Activated T-helper 1 cell treated with anti-CD3 and anti-CD28 coated beads, Interleukin-12 subunit alpha, Interleukin-12 subunit beta, Interleukin-2, Interleukin-4 antibody, amounts not matched to agents 30 ng/mL and 10 ng/mL and 1 ng/mL, durations not matched to agents 14 hours and 24 hours and 36 hours (primary cell): ENCODE measurements at places on chromosomes 16 and 17.

GRCh38 chr17:66464921-66465320 is 162.5 kb downstream of the PRKCA start:
- DNase-seq, result no peak

DNA sequence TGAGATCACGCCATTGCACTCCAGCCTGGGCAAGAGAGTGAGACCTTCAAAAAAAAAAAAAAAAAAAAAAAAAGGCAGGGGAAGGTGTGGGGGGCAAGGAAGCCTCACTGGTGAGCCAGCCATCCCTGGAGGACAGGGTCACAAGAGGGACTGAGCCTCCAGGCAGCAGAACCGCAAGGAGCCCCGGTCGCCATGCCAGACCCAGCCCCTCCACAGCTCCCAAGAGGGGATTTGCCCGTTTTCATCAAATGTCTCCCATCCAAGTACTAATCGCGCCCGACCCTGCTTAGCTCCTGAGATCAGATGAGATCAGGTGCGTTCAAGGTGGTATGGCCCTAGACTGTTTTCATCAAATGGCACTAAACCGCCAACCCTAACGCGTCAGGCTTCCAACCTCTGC is 2.9 kb downstream of the SLC38A8 start:
- DNase-seq, result no peak

GRCh38 chr17:58172369-58173071 is 5.7 kb downstream of the OR4D2 start:
- peak; percentile 38 for DNase-seq

GRCh38 chr16:89243664-89244063 is 26.2 kb downstream of the ZNF778 start:
- DNase-seq, result no peak

DNA sequence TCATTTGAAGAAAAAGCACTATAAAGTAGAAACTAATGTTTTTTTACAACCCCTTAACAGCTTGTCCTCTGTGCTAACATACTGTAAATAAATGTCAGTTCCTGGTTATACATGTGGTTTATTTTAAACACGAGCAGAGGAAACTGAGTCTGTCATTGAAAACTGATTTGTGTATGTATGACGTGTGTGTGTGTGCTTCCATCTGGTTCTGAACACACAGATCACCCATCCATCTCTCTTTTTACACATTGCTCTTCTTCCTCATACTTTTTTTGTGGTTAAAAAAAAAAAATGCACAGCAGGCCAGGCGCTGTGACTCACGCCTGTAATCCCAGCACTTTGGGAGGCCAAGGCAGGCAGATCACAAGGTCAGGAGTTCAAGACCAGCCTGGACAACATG is 49.5 kb downstream of the ZNF423 start:
- no peak for DNase-seq

DNA sequence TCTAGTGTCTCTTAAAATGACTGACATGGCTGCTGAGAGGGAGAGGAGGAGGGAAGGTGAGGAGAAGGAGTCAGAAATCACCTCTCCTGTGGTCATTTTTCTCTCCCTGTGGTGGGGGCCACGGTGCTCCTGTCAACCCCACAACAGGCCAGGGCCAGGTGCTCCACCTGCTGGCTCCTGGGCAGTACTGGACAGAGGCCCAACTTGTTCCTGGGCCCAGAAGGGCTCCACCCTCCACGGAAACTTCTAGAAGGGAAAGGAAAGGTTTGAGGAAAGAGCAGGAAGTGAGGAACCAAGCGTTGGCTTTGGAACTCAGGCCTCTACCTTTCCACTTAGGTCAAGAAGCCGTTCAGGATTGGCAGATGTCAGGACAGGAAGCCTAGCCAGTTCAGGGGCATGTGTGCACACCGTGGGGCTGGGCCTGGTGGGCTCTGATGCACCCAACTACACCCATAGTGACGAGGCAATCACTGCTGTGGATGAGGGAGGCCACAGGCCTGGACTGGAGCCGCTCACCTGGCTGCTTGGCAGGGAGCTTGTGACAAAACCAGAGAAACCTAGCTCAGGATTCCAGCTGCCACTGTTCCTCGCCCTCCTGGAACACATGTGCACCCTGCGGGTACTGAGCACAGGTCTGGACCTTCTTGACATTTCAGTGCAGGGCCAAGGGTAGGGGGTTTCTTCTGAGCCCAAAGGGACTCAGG is 36.1 kb downstream of the WNT3 start:
- DNase-seq, result no peak

- DNase-seq, result no peak
These were observed 1.4 kb downstream of the CEP131 start for GRCh38 chr17:81221371-81221841.

- no peak for DNase-seq
These were observed 103.0 kb downstream of the SYCE1L start for GRCh38 chr16:77302249-77302648.

DNA sequence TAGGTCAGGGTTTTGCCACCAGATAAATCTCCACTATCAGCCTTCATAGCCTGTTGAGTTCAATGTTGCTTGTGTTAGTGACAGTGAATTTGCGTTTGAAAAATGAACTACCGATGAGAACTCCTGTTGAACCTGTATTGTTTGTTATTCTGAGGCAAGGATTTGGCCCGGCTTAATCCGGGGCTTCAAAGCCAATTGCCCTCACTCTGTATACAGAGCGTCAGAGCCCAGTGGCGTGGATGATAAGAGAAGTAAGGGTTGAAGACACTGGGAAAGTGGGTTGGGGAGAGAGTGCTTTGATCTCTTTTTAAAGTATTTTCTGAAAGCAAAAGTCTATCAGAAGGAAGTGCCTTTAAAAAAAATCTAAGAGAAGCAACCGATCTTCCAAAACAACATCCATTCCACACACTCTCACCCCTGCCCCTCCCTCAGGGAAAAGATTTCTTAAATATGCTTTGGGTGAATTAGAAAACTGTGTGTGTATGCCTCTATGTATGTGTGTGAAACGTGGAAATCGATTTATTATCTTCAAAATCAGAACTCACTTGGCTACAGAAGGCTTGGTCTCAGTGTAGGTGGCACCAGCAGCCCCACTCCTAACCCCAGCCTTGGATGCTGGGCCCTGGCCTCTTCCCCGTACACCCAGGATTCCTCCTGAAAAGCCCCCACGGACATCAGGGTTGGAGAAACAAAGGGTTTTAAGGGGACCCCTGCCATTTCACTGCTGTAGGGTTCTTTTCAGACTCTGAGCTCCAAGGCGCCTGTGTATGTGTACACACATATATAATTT is 8.8 kb downstream of the TBX4 start:
- no peak for DNase-seq

DNA sequence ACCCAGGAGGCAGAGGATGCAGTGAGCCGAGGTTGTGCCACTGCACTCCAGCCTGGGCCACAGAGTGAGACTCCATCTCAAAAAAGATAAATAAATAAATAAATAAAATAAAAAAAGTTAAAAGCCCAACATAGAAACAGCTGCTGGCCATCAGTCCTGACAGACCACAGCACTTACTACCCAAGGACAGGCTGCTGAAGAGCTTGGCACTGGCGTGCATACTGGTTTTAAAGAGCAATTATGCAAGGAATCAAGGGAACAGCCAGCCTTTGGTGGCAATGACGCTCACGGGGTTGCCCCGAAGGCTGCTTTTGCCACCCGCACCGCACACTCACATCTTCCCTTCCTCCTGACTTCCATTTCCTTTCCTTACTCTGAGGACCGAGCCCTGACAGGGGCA is 4.2 kb downstream of the PLD6 start:
- DNase-seq, result no peak

GRCh38 chr16:22887445-22887844 is 73.5 kb downstream of the HS3ST2 start:
- DNase-seq, result no peak

DNA sequence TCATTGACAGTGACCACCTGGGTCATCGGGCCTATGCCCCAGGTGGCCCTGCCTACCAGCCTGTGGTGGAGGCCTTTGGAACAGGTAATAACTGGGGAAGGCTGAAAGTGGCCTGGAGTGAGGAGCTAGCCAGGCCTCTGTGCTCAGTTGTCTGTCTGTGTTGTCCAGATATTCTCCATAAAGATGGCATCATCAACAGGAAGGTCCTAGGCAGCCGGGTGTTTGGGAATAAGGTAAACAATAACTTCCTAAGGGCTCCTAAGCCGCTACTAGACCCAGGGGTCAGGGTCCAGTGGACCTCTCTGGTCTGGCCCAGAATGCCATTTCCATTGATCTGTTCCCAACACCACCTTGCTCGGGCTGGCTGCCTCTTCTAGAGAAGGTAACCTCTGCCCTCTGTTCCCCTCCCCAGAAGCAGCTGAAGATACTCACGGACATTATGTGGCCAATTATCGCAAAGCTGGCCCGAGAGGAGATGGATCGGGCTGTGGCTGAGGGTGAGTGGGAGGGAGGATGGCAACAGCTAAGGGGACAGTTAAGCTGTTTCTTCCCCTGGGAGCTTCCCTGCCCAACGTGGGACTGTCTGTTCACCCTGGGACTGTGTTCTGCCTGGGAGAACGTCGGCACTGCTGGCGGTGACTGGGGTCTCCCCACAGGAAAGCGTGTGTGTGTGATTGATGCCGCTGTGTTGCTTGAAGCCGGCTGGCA is 1.9 kb upstream of the MLX start:
- no peak for DNase-seq

- no peak for DNase-seq
These were observed 5.0 kb upstream of the SDR42E1 start for GRCh38 chr16:82016263-82016662.

- DNase-seq, result no peak
These were observed 57.8 kb upstream of the IL34 start for GRCh38 chr16:70588565-70588964.

- peak; percentile 22 for DNase-seq
These were observed 521 bp downstream of the GGA2 start for GRCh38 chr16:23509782-23510163.

DNA sequence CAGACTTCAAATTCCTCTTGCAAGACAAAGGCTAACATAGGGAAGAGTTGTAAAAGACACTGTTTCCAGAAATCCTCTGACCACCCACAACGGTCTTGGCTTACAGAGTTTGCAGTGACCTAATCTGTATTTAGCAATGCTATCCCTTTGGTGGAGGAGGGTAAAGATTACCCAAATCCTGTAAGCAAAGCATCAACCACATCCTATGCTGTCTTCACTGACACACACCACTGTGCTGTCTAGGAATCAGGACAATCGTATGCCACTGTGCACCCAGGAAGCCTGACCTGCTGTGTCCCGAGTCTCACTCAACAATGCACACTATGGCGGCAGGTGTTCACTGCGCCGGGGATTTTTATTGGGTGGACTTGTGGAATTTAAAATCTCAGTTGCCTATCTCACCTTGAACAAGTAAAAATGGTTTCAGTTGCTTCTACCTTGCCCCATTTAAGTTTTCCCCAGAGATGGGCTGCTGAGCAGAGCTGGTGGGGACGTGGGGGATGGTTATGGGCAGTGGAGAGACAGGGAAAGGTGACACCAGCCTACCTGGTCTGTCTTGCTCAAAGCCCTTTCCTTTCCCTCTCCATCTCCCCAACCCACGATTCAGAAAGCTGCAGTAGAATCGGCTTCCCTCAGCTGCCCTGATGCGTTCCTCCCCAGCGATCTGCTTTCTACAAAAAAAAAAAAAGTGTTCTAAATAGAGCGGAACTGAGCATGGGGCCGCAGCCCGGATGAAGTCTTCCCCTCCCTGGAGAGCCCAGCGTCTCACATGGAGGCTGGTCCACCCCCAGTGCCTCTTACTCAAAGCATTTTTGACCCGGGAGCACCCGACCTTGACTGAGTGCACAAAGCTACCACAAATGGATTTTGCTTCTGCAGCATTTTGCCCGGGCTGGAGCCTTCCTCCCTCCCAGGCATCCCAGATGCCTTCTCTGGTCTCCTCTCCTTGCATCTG is 271.5 kb downstream of the SOX9 start:
- no peak for DNase-seq

DNA sequence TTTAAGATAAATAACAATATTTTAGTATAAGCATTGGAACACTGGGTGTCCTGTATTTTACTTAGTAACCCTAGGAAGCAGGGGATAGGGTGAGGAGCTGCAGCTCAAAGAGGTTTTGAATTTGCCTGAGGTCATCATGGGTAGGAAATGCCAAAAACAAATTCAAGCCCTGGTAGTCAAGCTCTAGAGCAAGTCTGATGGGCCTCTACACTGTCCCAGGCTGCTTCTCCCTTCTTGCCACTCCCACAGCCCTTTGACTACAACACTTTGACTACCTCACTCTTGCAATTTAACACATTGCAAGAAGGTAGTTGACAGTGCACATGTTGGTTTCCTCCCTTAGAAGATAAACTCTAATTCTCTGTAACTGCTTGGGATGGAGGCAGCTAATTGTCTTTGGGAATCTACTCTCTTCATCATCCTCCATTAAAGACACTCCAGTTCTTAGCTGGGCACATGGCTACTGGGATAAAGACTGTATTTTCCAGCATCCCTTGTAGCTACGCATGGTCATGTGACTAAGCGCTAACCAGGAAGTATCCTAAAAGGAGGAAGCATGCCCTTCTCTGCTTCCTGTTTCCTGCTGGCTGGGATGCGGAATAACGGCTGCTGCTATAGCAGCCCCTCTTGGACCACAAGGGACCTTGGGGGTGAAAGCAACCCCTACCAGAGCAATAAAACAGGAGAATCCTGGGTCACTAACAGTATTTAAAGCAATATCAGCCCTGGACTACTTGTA is 30.7 kb upstream of the SSTR2 start:
- no peak for DNase-seq

DNA sequence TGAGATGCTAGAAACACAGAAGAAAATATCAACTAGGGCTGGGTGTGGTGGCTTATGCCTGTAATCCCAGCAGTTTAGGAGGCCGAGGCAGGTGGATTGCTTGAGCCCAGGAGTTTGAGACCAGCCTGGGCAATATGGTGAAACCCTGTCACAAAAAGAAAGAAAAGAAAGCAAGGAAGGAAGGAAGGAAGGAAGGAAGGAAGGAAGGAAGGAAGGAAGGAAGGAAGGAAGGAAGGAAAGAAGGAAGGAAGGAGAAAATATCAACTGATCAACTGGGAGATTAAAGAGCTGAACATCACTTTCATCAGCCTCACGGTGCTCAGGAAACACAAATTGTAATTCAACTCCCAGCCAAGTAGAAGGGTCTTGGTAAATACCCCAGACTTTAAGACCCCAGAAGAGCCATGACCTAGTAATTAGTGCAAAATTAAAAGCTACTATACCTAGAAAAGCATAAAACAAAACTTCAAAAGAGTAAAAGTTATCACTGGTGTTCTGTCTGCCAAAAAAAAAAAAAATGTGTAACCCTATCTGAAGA is 27.8 kb upstream of the SLFN13 start:
- no peak for DNase-seq

DNA sequence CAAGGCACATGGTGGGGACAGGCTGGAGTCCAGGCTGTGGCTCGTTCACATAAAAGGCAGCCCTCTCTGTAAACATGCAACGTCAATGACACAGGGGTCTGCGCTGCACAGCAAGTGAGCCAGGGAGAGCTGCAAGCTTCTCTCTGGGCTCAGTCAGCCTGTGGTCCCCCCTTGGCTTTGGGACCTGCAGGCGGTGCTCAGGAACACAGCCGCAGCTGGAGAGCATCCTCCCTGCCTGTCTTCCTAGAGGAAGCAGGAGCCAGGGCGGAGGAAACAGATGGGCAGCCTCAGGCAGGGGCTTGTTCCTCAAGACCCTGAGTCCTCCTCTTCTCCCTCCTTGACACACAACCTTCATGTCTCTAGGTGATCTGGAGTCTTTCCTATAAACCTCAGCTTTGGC is 228.0 kb downstream of the C16orf78 start:
- DNase-seq, result no peak
